ENCODE measurements at places on chromosomes 13 and 19.

DNA sequence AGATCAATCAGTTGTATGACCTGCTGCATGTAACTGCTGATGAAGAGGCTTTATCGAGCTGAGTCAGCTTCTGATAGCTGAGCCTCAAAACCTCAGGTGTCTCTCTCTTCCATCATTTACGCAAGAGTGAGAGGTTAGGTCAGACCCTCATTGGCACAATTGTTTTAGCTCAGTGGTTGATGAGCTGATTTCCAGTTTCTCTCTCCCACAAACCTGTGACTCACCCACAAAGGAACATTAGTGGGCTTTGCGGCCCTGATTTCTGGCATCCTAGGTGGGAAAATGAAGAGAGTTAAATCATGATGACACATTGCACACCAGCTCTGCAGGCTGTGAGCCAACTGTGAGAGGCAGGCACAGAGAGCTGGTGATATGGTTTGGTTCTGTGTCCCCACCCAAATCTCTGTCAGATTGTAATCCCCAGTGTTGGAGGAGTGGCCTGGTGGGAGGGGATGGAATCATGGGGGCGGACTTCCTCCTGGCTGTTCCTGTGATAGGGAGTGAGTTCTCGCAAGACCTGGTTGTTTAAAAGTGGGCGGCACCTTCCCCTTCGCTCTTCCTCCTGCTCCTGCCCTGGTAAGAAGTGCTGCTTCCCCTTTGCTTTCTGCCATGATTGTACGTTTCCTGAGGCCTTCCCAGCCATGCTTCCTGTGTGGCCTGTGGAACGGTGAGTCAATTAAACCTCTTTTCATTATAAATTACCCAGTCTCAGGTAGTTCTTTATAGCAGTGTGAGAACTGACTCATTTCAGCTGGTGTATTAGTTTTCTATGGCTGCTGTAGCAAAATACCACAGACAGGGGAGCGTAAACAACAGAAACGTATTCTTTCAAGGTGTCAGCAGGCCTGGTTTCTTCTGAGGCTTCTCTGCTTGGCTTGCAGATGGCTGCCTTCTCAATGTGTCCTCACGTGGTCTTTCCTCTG lies 33.5 kb upstream of the TMTC4 start:
- peak; percentile 52 for DNase-seq

DNA sequence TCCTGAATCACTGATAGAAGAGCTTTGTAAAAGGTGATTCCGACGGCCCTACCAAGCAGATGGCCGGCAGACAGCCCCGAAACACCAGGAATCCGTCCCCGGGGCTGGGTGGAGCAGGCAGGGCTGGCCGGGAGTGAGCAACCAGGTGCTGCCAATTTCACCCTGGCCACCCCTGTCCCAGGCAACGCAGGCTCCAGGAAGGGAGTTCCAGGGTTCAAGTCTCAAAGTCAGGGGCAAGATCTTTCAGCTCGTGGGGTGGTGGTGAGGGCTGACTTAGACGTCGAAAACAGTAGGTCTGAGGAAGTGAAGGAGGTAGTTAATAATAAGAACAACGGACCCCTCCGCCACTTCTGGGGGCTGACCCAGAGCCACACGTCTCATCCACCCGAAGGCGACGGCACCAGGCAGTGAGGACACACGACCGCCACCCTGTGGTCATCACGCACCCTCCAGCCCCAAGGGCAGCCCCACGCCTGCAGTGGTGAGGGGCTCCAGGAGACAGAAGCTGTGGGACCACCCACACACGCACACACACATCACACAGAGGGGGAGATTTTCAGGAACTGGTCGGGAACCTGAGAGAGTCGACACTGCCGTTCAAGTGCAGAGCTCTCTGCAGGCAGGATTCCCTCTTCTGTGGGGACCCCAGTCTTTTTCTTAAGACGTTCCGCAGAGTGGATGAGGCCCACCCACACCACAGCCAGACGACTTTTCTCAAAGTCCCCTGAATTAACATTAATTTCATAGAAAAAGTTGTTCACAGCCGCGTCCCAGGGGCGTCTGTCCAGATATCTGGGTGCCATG lies 67.2 kb downstream of the SPACA7 start:
- DNase-seq: no peak

DNA sequence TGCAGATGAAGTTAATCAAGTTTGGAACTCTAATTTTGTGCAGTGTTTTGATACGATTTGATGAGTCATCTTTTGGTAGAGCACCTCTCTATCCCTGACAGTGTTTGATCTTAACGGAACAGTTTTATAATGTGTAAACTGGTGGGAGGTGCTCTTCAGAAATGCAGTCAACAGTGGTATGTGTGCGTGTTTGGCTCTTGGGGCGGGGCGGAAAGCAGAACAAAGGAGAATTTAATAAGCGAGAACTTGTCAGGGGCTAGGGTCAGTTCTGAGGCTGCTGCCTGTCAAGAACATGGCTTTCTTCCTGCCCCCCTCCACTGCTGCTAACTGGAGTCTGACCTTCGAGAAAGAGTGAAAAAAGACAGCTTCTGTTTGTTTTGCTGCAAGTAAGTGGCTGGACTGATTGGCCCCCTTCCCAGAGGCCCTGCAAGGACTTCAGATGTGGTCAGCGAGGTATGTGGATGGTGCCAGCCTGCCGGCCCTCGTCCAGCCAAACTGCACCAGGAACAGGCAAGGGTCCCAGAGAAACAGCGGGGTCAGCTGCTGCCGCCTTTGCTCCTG lies 40.8 kb downstream of the BBC3 start:
- DNase-seq: peak; percentile 90

- DNase-seq: peak; percentile 42
These were observed 41.2 kb upstream of the KCTD4 start for GRCh38 chr13:45242070-45242469.

DNA sequence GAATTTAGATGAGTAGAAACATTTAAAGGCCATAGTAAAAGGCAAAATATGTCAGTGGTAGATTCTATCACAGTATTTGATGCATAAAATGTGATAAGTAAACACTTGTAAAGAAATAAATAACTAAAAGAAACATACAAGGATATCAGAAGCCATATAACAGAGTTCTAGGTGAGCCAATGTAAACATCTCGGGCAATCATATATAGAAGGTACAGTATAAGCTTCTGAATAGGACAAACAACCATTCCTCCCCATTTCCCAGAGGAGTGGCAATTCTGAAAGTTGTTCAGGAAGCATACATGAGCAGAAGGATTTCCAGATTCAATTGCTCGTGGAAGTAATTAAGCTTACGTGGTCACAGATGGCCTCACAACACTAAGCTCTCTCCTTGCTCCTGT lies 267.3 kb downstream of the LHFPL6 start:
- DNase-seq: no peak
